ENCODE measurements at places on chromosomes 4 and X.

DNA sequence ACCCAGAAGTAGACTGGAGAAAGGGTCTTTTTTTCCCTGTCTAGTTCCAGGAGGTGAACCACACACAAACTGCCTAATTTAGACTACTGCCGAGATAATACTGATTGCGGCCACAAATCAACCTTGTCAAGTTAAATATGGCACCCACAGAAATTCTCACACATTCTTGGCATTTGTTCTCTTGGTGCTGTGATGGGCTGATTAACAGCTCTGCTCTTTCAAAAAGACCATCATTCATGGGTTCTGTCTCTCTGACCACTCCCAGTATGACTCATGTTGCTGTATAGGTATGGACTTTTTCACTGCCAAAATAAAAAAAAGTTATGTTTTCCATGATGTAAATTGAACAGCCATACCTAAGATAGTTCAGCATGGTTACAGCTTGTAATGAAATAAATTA, 1003.5 kb upstream of the LCORL start:
- no peak for DNase-seq

- DNase-seq = peak; percentile 78
Observed at GRCh38 chr4:140094438-140095420, 59.3 kb downstream of the MAML3 start.

DNA sequence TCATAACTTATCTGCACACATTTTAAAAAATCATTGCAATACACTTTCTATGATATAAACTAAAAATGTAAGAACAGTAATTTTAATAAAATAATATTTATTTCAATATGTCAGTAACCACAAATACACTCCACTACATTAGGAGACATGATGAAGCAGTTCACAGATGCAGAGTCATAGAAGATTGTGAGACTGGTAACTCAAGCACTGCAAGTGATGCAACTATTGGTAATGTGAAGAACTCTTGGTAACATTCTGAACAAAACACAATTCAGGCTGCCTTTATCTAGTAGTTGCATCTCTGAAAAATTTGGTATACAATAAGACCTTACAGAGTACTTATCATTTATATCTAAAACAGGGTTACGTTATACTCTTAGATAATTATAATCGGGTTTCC, 52.6 kb upstream of the LRAT start:
- no peak for DNase-seq

DNA sequence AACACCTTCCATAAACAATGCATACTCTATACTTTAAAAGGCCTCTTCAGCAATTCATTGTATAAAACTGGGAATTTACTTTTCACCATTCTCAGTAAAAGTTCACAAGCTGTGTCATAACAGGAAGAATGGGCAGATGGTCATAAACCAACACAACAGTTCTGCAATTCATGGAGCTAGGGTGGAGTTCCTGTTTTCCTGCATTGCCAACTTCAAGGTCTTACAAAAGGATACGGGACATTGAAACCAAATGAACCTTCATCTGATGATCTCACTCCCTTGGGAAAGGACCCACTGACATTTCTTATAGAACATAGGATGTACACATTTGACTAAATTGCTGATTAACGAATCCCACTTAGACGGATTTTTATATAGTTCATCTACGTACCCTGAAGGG, 4.1 kb downstream of the KDR start:
- DNase-seq = no peak

- DNase-seq = no peak
Observed at GRCh38 chr4:102601586-102602227, 100.5 kb downstream of the NFKB1 start.

DNA sequence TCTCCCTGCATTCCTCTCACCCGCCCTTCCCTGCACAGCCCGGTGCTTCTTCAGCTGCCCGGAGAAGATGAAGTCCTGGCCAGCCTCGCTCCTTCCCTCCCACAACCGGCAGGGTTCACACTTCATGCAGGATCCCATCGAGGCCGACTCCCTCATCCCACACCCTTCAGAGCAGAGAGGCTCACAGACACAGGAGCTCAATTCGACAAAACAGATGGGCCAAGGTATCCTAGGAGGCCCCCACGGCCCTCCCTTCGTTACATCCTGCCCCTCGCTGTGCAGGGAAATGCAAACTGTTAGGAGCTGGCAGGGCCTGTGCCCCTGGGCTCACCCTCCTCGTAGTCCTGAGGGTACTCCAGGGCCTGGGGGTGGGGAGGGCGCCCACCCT, 238.1 kb downstream of the DHRSX start:
- DNase-seq = no peak

GRCh38 chr4:183838987-183839712, 66.0 kb upstream of the STOX2 start:
- DNase-seq = no peak

DNA sequence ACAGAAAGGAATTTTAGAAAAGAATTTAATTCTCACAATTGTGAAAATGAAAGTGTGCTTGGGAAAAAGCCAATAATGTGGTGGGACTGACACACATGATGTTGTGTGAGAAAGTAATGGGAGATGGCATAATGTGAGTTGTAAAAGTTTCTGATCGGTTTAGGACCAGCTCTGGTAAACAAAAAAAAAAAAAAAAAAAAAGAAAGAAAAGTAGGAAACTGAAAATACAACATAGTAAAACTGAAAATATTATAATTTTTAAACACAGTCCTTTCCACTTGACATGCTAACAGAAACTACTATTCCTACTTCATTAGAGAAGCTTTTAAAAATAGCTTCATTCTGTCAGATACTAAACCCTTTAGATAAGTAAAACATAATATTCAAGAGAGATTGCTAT, 28.2 kb downstream of the RAP1GDS1 start:
- no peak for DNase-seq

- no peak for DNase-seq
Observed at GRCh38 chr4:53598901-53599300, 7.6 kb upstream of the LNX1 start.

All from femur (tissue), 1 donor.